HuH-7 (cell line): ENCODE measurements at places on chromosomes 5 and 9.

GRCh38 chr5:158506648-158507047, 593.1 kb downstream of the EBF1 start:
- DNase-seq: no peak

DNA sequence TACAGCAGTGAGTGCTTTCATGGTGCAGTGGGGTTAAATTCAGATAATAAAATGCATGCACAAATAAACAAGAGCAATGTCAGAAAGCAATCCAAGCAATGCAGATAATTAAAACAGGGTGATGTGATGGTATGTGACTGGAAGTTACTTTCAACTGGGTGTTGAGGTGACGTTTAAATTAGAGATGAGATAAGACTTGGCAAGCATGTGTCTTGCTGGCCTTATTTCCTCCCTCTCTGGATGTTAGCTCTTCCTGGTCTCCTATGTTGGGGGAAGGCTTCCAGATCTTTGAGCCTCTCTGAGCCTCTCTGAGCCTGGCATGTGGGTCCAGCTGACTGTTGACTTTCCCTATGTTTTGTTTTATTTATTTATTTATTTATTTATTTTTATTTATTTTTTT, 54.4 kb downstream of the DOCK2 start:
- no peak for DNase-seq

GRCh38 chr9:35731415-35732184, 395 bp downstream of the TLN1 start:
- DNase-seq: no peak

DNA sequence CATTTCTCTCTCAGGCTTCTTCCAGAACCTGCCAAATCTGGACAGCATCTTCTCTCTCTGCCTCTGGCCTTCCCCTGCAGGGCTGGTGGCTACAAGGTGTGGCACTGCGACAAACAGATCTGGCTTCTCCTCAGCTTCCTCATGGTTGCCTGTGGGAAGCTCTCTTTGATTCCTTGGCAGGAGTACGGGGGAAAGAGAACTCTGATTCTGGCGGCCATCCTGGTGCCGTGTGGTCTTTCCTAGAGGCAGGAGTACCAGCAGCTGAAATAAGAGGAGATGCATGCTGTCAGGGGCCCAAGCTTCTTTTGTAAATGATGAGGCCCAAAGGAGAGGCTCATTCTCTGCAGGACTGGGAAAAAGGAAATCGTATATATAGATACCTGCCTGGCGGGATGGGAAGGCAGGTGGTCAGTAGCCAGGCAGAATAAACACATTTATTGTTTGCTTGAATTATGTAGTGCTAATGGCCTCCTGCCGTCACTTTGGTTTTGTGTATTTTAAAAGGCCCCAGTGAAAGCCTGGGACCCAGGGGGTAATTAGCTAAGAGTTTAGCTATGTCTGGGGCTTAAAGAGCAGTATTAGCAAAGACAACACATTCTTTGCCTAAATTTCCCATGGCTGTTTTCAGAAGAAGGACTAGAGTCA, at the start of gene CER1:
Gene CER1 (minus strand): TSS at position 343 of the 645 bp plus-strand sequence. CDS start 61 bp downstream, at position 282.
- DNase-seq: no peak

DNA sequence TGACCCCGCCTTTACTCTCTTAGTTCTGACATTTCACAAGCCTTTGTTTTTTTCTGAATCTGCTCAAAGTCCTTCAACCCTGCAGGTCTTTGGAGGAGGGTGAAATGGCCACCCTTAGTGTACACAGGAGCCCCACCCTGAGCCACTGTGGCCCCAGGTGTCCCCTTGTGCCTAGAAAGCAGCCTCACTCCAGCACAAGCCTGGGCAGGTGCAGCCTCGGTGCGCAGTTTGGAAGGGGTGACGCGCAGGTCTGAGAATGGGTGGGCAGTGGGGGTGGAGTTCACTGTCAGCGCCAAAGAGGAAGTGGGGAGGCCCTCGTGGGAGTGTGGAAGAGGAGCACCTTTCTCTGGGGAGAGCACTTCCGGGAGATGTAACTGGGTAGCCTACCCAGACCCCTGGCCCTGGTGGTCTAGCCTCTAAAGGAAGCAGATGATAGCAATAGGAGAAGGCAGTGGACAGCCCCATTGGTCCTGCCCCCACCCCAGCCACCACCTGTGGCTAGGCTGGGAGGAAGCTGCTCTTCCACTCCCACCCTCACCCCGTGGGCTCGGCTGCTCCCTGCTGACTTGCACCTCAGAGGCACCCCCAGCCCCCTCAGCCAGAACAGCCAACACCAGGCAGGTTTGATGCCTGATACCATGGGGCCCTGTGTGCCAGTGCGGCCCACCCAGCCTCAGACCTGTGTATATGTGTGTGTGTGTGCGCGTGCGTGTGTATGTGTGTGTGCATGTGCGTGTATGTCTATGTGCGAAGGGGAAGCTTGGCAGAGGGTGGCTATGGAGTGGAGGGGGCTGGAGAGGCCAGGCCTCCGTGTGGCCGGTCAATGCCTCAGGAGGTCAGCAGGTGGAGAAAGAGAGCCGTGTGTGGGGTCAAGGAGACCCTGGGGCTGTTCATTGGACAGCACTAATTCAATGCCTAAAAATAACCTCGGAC, 16.8 kb upstream of the DAB2IP start:
- DNase-seq: peak; percentile 82

DNA sequence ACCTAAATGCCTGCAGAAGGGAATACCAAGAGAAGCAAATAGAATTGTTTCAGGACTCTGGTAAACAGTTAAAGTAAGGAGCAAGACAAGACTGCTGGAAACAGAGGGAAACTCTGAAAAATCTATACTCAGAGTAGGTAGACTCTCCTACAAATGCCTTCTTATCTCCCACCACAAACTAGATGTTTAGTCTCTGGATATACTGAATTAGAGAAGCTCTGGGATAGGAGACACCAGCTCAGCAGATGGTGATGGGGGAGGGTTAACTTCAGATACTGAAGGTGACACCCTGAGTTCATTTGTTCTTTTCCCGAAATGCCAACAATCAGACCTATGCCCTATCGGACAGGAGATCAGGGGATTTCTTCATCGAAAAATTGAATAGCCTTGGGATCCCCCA, 54.1 kb upstream of the CHD1 start:
- DNase-seq: no peak

- peak; percentile 50 for DNase-seq
These were observed 38.0 kb downstream of the PALM2AKAP2 start for GRCh38 chr9:109817846-109818472.

- no peak for DNase-seq
These were observed 10.4 kb downstream of the PTCH1 start for GRCh38 chr9:95506428-95506677.

DNA sequence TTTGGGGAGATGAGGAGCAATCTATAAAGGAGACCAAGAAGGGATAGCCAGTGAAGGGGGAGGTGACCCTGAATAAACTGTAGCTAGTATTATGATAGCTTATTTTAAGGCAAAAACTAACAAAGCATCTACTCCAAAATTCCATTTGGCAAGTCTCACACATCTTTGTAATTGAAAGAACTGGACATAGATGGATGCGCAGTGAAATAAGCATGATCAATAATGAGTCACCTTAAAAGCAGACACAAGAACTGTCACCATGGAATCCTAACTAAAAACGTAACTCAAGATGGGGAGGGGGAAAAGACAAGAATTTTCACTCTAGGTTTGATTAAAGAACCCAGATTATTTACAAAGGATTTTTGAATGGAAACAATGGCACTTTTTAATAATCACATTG, 164.5 kb downstream of the MED27 start:
- DNase-seq: no peak

GRCh38 chr9:20662156-20662555, 21.9 kb upstream of the FOCAD start:
- no peak for DNase-seq

GRCh38 chr9:104276709-104277245, 182.7 kb downstream of the SMC2 start:
- no peak for DNase-seq

GRCh38 chr9:121182101-121182836, 19.4 kb downstream of the RAB14 start:
- DNase-seq: no peak

GRCh38 chr5:90606539-90606938, 47.9 kb downstream of the ADGRV1 start:
- no peak for DNase-seq

DNA sequence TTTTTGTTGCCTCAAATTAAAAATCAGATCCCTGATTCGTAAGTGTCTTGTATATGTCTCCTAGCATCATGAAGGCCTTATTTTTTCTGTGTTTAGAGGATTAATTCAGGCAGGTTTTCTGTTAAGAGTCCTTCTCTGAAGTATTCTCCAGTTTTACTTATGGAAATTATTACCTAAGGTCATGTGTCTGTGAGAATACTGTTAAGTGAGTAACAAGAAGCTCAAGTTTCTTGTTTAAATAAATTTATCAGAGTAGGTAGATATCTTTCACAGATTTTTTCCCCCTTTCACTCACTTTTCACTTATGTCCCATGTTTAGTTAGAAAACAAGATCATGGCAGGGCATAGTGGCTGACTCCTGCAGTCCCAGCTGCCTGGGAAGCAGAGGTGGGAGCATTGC, 233.6 kb downstream of the KDM4C start:
- DNase-seq: no peak

GRCh38 chr5:129767927-129768380, 20.1 kb downstream of the MINAR2 start:
- DNase-seq: peak; percentile 19

DNA sequence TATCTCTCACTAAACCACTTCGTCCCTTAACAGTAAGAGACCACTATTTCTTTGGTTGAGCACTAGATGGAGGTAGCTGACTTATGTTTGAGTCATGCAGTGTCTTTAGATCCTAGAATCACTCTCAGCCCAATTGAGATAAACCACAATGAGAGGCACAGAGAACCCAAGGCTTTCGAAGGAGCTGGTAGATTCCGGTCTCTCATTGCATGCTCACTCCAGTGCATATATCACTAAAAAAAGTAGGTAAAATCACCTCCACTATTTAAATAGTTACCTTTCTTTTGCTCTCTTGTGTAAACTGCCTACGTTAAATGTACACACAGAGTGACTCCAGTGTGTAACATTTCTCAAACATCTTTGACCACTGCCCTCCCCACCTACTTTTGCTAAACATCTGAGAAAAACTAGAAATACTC, 27.6 kb downstream of the ACTL7A start:
- DNase-seq: peak; percentile 39

DNA sequence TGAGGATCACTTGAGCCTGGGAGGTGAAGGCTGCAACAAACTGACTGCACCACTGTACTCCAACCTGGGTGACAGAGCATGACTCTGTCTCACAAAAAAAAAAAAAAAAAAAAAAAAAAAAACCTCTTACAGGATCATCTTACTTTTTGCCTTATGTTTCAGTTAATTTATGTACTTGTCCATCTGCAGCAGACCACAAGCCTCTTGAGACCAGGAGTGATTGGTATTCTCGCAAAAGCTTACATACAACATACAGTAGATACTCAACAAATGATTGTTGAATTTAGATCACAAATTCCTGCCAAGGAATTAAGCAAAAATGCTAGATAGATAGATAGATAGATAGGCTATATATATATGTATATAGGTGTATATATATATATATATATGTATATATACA, 12.4 kb downstream of the CEMIP2 start:
- no peak for DNase-seq

GRCh38 chr5:164651546-164652275, 1146.3 kb downstream of the MAT2B start:
- DNase-seq: no peak

GRCh38 chr5:142520885-142521284, 165.0 kb downstream of the FGF1 start:
- no peak for DNase-seq

DNA sequence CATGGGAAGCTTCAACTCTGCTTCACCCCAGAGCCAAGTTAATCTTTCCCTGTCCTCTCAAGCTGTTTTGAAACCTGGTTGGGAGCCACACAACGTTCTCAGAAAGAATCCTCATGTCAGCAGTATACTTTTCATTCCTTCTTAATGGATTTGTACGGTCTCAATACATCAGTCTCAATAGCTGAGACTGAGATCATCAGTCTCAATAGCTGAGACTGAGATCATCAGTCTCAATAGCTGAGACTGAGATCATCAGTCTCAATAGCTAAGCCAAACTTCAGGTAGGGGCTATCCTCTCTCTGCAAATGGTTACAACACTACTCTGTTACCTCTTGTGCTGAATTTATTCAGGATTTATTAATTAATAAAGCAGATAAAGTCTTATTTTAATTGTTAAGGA, 1317.4 kb upstream of the CDH9 start:
- no peak for DNase-seq

DNA sequence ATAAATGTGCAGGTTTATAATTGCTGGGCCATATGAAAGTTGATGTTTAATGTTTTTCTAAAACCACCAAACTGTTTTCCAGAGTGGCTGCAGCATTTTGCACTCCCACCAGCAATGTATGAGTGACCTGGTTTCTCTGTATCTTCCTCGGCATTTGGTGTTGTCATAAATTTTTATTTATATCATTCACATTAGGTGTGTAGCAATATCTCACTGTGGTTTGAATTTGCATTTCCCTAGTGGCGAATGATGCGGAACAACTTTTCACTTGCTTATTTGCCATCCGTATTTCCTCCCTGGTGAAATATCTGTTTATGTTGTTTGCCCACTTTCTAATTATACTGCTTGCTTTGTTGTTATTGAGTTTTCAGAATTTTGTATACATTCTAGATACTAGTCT, 295.7 kb upstream of the TUT7 start:
- DNase-seq: no peak

DNA sequence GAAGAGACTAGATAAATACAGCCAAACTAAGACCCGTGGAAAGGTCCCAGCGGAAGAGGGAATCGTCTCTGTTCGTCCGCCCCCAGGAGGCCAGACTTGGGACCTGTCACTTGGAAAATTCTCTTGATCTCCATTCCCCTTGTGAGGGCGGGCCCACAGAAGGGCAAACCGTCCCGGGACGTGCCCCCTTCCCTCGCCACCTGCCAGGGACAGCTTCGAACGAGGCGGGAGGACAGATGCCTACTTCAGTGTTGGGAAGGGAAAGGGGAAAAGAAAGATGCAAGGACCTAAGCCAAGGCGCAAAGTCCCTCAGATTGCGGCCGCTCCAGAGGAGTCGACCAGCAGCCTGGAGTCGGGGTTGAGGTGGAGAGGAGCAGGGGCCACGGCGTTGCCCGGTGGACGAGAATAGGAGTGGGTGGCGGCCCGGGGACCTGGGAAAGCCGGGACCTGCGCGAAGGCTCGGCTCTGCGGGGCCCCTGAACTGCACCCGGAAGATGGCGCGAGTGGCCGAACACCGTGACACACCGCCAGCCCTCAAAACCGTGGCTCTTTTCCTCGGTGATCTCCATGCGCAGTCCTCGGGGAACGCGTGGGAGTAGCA, 4.4 kb upstream of the EBF1 start:
- peak; percentile 58 for DNase-seq

GRCh38 chr5:81751836-81752643, 1.1 kb upstream of the SSBP2 start:
- peak; percentile 24 for DNase-seq

GRCh38 chr9:129113645-129114304, 2.6 kb downstream of the PTPA start:
- no peak for DNase-seq

- no peak for DNase-seq
These were observed 62.8 kb upstream of the LMX1B start for GRCh38 chr9:126550891-126551351.

- DNase-seq: no peak
These were observed 518.3 kb upstream of the ITGA1 start for GRCh38 chr5:52269401-52269800.
